ENCODE measurements at places on chromosomes 7 and 10. TPM values are rescaled to one million over a fixed set of nuclear protein-coding genes. Genes with fewer than 3 reads are reported as not detected.

- peak; percentile 3 for DNase-seq
Measured at GRCh38 chr7:88291398-88292173, 15.1 kb downstream of the STEAP4 start.

DNA sequence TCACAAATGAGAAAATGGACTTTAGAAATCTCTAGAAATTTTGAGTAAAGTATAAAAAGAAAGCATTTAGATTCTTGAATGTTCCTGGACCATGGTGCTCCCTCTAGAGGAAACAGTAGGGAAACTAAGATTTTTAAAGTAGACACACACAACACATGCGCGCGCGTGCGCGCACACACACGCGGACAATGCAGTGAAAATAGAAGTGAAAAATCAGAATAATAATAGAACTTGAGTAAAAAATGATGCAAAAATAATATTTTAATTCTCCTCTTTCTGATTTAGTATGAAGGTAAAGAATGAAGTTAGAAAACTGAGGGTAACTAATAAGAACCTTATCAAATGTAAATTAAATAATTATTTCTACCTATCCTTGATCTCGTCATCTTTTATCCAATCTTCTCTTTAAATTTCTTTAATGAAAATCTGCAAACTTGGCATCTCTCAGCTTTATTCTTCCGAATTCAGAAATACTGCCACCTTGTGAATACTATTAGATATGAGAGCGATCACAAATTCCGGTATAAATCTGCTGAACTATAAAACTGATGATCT, 117.0 kb upstream of the AMPH start:
- DNase-seq: peak; percentile 36

- peak; percentile 49 for DNase-seq
Measured at GRCh38 chr7:43586251-43586900, 3.5 kb downstream of the STK17A start.

GRCh38 chr10:17428351-17429097, 25.9 kb downstream of the ST8SIA6 start:
- no peak for DNase-seq

DNA sequence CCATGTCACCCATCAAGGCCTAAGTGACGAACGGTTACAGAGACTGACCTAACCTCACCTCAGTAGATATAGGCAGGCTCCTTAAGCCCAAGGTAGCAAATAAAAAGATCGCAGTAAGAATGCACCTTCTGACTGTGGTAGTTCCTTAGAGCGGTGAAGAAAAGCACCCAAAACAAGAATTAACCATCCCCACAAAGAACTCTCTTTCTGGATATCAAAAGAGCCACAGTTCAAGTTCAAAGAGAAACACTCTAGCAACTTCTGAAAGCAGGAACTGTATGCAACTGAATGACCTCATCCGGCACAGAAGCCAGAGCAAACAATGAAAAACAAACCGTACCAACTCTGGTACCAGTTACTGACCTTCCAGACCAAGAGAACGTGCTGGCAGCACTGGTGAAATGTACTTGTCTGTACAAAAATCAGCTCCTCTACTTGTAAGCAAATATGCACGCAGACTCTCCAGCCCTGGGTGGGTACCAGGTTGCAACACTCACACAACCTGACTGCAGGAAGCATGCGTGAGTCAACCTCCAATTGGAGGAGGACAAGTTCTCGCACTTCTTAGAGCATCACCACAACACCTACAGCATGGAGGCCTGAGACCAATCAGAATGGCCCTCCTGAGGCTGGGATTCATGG, 202.7 kb downstream of the FAM107B start:
- DNase-seq: peak; percentile 59

DNA sequence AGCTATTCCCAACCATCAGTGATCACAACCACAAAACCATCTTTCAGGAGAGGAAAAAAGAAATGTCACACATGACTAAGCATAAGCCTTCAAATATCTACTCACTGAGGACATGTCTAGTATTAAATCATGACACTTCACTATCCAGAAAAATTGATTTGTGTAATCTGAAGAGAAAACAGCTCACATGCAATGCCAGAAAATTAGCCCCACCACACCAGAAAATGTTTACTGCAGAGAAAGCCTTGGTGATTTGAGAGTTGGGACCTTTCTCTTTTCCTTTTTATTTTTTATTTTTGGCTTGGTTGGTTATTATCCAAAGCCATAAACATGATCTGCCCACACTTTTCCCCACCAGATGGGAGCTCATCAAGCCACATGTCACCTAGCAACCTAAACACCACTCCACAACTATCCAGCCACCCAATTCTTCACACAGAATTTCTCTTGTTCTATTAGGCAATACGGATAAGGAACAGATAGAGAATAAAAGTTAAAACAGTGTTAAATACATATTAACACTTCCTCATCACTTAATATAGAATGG, 3.1 kb downstream of the PARD3 start:
- DNase-seq: peak; percentile 43

DNA sequence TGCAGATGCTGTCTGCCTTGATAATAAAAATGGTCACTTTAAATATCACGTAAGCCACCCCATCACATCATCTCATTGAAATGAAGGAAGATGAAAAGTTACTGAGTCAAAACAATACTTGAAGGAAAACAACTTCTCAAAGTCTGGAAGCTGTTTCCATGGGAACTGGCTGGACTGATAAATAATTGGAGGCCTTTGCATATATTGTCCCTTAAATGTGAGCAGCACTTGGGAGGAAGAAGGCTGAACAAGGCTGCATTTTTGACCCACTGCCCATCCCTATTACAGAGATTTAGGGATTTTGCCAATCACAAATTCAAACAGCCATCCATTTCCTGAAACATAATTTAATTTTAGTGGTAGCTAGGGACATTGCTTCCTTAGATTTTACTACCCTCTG, 18.2 kb upstream of the MAGI2 start:
- no peak for DNase-seq

- DNase-seq: no peak
Measured at GRCh38 chr7:149860821-149861727, 12.7 kb upstream of the ATP6V0E2 start.

GRCh38 chr10:127162841-127163240, 33.5 kb downstream of the INSYN2A start:
- DNase-seq: no peak

DNA sequence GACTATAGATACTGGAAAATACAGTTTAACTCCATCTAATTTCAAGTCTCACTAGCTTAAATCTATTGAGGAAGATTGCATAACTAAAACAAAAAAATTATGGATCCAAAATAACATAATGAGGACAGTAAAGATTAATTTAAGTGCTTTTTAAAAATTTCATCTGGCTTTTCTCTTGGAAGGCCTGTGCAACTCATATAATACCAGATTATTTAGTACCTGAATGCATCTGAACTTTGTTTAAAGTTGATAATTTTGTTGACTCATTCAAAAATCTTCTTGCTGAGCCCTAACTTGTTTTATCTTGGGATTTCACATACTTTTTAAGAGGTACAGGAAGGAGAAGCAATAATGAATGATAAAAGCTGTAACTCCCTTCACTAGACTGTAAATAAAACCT, 146.5 kb downstream of the CSTF2T start:
- DNase-seq: no peak

GRCh38 chr10:8428654-8429053, 374.2 kb downstream of the GATA3 start:
- DNase-seq: no peak

DNA sequence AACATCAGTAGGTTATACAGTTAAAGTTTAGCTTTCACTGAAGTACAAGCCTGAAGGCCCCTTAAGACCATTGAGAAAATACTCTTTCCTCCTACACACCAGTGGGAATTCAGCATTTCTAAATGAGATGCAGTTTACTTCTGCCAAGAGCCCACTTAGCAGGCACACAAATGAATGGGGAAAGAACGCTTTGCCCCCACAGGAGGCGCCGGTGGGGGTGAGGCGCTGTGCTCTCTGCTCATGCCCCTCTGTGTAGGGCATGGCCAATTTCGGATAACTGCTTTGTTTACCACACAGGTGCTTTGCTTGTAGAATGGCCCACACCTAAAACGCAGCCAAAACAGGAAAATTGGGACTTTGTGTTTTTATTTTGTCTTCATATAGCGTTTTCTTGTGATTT, 15.9 kb upstream of the LAT2 start:
- no peak for DNase-seq

DNA sequence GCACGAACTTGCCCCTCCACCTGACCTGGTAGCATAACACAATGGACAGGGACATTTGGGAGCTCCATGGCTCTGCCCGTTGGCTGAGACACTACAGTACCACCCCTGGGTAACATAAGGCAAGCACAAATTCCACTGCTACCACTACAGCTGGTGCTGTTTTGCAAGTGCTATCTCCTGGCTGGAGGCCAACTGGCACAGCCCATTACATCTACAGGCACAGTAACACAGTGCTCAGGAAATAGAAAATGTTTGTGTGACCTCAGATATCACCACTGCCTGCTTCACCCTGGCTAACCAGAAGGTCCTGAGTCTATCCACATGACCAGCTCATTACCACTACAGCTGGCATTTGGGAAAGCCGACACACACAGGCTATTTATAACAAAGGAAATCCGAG, 631.1 kb upstream of the MBL2 start:
- peak; percentile 1 for DNase-seq

GRCh38 chr7:134071355-134072331, 55.5 kb upstream of the LRGUK start:
- DNase-seq: no peak

GRCh38 chr10:96275685-96276418, 4.5 kb upstream of the BLNK start:
- no peak for DNase-seq

GRCh38 chr10:67793313-67793712, 44.7 kb downstream of the DNAJC12 start:
- DNase-seq: no peak

DNA sequence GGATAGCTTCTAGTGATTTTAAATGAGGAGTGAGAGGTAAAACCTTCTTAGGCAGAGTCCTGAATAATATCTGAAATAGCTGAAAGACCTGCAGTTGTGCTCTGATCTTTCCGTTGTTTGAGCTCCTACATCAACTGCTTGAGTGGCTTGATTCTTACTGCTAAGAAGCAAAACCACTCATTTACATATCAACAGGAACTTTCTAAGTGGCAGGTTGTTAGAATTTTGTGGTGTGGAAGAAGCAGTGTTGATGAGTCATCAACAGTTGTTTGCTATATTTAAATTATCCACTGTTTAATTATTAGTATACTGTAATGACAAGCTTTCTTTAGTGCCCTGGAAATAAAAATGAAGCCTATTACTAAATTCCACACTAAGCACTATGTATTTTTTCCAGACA, 689.5 kb downstream of the DNAJB9 start:
- no peak for DNase-seq

DNA sequence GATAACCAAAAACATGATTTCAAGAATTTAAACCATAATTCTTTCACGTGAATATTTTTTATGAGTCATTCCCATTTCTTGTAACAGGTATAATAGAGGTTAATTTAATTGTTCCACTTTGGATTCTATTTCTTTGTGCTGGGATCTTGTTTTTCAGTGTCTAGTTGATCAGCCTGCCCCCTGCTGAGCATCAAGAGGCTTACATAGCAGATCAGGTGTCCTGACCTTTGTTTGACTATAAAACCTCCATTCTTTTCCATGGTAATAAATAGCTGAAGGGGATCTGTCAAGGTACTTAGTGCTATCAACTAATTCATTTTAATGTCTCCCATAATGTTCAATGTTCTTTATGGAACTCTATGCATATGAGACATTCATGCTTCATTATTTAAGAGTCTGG, 4.9 kb downstream of the COL17A1 start:
- DNase-seq: peak; percentile 26

DNA sequence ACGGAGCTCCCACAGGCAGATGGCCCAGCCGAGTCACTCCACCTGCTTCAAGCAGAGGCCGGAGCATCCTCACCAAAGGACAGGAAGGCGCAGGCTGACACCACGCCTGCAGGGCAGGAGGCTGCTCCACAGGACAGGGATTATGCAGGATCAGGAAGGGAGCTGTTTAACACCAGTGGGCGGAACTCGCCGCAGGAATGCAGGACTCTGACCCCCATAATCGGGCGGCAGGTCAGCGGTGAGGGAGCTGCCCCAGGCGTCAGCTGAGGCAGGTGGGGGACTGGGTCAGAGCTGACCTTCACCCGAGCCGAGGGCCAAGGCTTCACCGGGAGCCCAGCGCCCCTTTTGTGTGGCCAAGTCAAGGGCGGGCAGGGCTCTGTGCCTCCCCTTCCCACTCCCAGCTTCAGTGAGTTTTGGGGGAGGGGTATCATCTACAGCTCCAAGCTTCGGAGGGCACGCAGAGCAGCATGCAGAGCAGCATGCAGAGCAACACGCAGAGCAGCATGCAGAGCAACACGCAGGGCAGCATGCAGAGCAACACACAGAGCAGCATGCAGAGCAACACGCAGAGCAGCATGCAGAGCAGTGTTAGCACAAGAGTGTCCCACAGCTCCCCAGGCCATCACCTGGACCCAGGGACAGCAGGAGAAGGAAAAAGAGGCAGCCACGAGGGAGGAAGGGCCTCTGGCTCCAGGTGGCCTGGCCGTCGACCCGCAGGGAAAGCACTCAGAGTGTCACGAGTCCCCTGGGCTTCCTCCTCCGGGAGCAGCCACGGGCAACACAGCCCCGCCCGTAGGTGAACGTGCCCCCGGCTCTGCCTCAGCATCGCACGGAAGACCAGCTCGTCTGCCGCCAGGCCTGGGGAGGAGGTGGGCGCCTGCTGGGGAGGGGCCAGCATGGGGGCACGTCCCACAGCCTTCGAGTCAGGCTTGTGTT, 151.7 kb upstream of the PPP2R2D start:
- DNase-seq: no peak

- no peak for DNase-seq
Measured at GRCh38 chr10:47190301-47190700, 109.7 kb upstream of the GDF10 start.

DNA sequence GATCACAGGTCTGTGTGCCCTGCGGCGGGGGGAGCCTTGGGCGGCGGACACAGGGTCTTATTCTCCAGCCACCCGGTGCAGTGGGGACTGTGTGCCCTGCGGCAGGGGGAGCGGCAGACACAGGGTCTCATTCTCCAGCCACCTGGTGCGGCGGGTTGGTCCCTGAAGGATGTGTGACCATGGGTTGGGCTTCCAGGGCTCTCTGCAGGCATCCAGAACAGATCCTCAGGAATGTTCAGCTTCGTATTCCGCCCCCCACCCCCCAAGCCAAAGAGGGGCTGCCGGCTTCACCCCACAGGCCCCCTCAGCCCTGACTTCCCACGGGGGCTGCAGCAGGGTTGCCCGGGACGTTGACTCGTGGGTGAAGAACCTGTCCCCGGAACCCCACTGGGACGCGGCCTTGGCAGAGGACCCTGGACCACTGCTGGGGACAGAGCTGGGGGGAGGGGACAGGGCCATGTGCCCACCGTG, 154.5 kb upstream of the PPP2R2D start:
- no peak for DNase-seq

Gene NKX1-2
- polyA plus RNA-seq: not detected

Gene SFRP4
- not detected for polyA plus RNA-seq

Gene ZNF33B
- 1.9 TPM for polyA plus RNA-seq

Gene COL17A1
- polyA plus RNA-seq: 0.14 TPM

Gene TAS2R38
- not detected for polyA plus RNA-seq

Gene PRSS2
- not detected for polyA plus RNA-seq

Gene ICA1
- not detected for polyA plus RNA-seq

Gene DHTKD1
- 7.8 TPM for polyA plus RNA-seq

Gene TAS2R60
- polyA plus RNA-seq: not detected

Gene AZGP1
- not detected for polyA plus RNA-seq

Gene DKK1
- 91.4 TPM for polyA plus RNA-seq

Gene IQUB
- polyA plus RNA-seq: 0.06 TPM

Gene TMEM184A
- polyA plus RNA-seq: 1.9 TPM

Gene ERVW-1
- polyA plus RNA-seq: not detected

Data from IMR-90 (cell line).